ENCODE measurements at places on chromosomes 13 and 19.
A peak's percentile ranks its signal among the peaks of the same experiment; 100 is the strongest.

DNA sequence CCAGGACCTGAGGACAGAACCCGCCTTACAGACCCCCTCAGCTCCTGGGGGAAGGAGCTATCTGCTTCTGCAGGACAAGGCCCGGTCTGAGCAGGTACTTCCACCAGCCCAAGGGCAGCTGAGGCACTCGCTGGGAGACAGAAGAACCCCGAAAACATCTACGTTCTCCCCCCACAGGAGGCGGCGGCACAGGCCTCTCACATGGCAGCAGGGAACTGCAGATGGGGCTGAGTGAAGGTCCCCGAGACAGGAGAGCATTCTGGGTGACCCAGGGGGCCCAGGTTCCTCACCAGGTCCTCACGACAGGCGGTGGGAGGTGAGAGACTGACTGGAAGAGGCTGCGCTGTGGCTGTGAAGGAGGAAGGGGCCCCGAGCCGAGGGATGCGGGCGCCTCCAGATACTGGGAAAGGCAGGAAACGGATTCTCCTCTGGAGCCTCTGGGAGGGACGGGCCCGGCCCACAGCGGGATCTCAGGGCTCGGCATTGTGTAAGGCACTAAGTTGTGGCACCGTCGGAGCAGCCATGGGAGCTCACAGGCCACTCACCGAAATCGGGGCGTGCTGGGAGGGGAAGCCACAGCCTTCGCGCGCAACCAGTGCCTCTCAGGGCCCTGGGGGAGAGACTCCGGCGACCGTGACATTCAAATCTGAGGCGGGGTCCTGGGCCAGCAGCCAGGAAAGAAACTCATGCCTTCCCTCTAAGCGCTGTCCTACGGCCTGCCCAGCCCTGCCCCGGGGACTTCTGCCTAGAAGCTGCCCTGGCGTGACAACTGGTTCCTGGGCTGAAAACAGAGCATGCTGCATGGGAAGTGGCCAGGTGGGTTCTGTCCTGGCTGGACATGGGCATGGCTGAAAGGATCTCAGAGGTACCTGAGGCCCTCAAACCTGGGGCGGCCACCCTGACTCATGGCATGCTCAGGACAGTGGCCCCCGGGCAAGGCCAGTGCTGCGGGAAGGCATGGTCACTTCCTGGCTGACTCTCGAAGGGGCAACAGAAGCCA, 14.0 kb downstream of the RPL36 start:
- DNase-seq: no peak

- no peak for DNase-seq
Observed at GRCh38 chr19:42124386-42124901, 7.8 kb downstream of the POU2F2 start.

- DNase-seq: no peak
Observed at GRCh38 chr13:48858122-48858902, 117.4 kb upstream of the FNDC3A start.

DNA sequence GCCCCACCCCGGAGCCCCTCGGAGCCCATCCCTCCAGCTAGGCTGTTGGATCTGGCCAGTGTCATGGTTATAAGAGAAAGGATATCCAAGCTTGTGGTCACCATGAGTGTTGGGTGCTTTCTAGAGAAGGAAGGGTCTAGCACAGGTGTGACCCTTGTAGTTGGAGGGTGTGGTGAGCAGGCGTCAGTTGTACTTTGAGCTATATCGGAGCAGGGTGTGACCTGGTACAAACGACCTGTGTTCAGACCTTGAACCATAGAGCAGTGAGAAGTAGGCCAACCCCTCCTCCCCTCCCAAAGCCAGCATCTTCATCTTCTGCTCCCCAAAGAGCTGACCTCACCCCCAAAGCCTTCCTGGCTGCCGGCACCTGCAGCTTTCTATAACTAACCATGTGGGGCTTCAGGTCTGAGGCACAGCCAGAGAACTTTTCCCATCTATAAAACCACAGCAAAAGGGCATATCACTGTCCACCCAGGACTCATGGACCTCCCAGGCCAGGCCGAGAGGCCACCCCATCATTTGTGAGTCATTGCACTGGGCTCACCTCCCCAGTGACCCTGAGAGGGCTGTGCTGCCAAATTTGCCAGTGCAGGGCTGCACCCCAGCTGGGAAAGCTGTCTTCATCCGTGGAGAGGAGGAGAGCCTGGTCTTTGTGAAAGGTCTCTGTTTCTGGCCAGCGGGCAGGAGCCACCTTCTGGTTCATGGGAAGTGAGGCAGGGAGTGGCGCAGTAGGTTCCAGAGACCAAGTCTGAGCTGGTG, 14.2 kb downstream of the RAB8A start:
- no peak for DNase-seq

GRCh38 chr13:110944121-110944967, 29.5 kb upstream of the ANKRD10 start:
- DNase-seq: peak; percentile 98

- no peak for DNase-seq
Observed at GRCh38 chr19:32311371-32311770, 34.0 kb upstream of the ZNF507 start.

GRCh38 chr19:49017041-49017665, at the start of gene LHB:
Gene LHB (minus strand): TSS chr19:49017091. CDS start chr19:49017081, 10 bp downstream.
- no peak for DNase-seq

DNA sequence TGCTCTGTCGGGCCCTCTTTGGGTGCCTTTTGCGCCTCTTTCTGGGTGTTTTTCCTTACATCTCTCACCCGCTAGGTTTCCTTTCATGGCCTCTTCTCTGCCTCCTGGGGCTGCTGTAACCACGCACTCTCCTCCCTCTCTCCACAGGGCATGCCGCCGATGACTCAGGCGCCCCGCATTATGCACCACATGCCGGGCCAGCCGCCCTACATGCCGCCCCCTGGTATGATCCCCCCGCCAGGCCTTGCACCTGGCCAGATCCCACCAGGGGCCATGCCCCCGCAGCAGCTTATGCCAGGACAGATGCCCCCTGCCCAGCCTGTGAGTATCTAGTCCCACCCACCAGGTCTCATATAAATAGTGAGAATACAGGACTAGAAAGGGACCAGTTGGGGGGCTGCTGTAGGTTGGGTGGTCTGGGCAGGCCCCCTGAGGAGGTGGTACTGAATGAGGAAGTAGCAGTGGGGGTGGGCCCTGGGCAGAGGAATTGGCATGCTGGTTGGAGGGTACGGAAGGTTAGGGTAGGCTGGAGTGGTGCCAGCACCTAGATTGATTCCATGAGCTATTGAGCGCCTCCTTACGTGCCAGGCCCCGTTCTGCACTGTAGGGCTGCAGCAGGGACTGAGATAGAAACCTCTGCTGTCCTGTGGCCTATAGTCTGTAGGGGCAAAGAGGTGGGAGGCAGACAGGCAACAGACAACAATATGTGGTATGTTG, 11.9 kb downstream of the SNRPA start:
- no peak for DNase-seq

- no peak for DNase-seq
Observed at GRCh38 chr13:91054902-91055301, 292.6 kb upstream of the MIR17HG start.

DNA sequence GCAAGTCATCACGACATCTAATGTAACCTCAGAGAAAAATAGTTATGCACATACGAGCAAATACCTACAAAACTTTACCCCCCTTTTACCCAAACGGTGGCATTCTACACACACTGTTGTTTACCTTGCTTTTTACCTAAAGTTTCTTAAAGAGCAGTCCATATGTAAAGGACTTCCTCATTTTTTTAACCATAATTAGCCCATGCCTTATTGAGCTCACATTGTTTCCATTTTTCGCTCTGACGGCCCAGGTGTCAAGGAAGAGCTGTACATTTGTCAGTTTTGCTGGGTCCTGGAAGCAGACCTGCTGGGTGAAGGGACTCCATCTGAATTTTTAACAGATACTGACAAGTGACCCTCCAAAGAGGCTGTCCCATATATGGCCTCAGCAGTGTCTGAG, 89.4 kb downstream of the STK24 start:
- no peak for DNase-seq

GRCh38 chr13:52835071-52835839, 13.2 kb downstream of the PCDH8 start:
- DNase-seq: no peak

- DNase-seq: no peak
Observed at GRCh38 chr19:3608079-3608641, 1.5 kb upstream of the TBXA2R start.

DNA sequence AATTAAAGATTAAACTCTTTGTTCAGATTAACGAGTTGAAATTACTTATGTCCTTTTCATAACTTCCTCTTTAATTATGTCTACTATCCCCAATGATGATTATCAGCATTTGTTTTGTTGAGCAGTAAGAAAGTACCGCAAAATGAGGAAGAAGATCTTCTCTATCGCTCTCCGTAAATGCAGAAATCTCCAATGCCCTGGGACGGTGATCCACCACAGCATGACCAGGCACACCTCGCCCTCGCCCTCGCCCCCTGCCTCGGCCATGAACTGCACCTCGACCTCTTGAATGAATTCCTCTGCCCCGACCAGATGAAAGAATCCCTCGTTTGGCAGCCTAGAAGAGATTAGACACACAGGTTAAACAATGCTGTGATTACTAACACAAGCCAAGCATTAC, 69.1 kb downstream of the RBM26 start:
- DNase-seq: no peak

DNA sequence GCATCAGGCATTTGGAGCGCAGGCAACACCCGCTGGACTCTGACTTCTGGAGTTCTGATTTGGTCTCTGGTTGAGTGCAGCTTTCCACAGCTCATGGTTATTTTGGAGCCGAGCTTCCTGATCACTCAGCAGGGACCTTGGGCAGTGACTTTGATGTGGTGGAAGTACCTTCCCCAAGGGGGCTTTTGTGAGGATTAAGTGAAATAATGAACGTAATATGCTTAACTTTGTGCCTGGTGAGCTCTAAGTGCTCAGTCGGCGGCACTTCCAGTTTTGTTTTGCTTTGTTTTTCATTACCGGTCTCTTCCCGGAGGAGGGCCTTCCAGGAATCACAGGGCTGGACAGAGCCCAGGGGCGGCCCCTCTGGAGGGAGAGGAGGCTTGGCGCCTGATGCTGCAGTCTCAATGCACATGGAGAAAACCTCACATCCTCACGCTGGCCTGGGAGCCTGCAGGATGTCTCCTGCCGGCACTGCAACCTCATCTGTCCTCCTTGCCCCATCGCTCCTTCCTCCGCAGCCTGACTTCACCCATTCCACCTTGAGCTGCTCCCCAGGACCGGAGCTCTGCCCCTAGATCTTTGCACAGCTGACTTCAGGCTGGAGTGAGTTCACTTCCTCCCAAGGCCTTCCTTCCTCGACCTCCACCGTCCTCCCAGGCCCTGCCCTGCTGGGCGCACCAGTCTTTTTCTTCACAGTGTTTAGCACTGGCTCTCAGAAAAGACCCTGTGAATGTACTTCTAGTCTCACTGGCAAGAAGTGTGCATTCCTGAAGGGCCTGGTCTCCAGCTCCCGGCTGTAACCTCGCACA, 1.5 kb downstream of the PLEKHF1 start:
- no peak for DNase-seq

DNA sequence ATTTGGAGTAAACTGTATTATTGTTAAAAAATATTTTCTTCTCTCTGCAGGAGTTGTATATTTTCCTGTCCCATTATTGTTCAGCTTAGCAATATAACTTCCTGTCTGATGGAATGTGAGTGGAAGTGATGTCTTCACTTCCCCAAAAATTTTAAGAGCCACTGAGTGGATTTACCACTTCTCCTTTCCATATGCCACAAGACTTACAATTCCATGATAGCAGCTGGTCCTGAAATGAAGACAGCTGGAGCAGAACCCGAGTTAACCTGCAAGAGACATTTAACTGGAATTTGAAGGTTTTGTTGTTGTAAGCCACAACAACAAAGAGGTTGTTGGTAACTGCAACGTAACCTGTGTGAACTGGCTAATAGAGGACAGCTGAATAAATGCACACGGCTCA, 23.4 kb upstream of the TBC1D4 start:
- DNase-seq: no peak

- DNase-seq: peak; percentile 48
Observed at GRCh38 chr13:39876258-39876657, 220.8 kb downstream of the COG6 start.

DNA sequence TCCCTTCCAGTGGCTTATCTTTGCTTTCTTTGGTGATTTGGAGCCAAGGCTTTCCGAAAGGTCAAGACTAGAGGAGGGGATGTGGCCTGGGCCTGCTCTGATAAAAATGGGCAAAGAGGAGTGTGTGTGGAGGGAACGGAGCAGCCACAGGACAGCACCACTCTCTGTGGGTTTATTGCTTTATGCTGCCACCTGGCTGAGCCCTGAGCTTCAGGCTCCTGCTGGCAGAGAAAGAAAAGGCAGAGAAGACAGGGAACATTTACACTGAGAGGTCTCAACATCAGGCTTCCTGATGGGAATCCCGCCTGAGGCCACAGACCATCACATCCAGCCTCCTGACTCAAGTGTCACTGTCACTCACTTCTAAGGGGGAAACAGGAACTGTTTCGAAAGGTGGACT, 9.2 kb upstream of the GSX1 start:
- DNase-seq: no peak

GRCh38 chr13:51066091-51066831, 44.8 kb downstream of the C13orf42 start:
- peak; percentile 69 for DNase-seq

DNA sequence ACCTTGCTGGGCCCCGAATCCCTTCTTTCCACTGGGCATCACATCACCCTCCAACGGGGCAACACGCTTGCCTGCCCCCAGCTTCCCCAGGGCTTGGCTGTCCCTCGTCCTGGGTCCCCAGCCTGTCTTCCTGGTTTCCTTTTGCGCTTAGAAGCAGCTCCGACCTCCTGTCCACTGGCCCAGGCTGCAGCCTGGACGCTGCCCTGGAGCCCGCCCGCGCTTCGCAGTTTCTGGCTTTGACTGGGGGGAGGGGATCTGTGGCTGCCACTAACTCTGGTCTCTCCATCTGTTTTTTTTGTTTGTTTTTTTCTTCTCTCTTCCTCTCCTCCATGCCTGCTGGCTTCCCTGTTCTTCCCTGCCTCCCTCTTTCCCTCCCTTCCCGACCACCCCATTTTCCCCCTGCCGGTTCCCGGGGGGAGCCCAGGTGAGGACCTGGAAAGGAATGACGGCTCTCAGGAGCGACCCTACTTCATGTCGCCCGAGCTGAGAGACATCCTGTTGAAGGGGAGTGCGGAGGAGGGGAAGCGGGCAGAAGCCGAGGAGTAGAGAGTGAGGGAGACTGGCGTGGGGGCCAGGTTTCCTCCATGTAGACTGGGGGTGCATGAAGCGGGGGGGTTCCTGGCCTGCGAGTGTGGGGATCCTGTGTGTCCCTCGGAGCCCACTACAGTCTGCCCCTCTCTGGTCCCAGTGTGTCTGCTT, 11.5 kb upstream of the ILF3 start:
- DNase-seq: no peak

DNA sequence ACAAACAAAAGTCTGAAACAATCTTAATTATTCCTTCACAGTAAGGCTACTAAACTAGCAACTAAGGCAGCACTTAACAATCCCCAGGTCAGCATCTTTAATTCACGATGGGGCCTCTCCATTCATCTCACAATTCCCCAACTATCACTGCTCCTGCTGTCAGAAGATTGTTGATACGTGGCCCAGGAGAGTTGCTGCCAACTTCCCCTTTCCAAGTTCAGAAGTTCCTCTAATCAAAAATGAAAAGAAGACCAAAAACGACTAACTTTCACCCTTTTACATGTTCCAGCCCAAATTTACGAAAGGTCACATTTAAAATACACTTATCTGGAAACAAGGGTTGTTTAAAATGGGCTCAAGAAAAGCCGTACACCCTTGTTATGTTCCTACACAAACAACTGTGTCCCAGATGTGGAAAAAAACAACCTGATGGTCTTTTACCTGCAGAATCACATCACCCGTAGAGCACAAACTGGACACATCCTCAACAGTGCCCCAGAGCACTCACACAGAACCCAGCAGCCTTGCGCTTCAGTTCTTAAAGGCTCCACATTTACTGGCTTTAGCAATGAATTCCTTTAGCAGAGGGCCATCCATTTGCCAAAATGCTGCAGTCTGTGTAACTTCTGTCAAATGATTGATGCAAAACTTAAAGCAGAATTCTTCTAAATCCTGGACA, 38.0 kb downstream of the PHF11 start:
- DNase-seq: no peak

Measured in SJSA1 (cell line).